ENCODE measurements at places on chromosomes 6 and 20. TPM values are rescaled to one million over a fixed set of nuclear protein-coding genes. Genes with fewer than 3 reads are reported as not detected.

Gene ARFGEF3
- 10.0 TPM for total RNA-seq

Gene FUT9
- 5.2 TPM for total RNA-seq

Gene HEY2
- total RNA-seq = not detected

GRCh38 chr6:11128608-11129007 lies 17.1 kb upstream of the ERVFRD-1 start:
- H3K4me3 ChIP-seq = no peak overlapping the region
- no peaks in the 10 kb centered on the region for H3K4me1 ChIP-seq
- DNase-seq = no peak
- H3K27me3 ChIP-seq = no peaks in the 10 kb centered on the region
- no peak overlapping the region for H3K27ac ChIP-seq
- no peaks in the 10 kb centered on the region for H3K36me3 ChIP-seq

GRCh38 chr6:116070616-116071389 lies 10.1 kb upstream of the FRK start:
- no peak overlapping the region for H3K4me3 ChIP-seq
- DNase-seq = peak; percentile 91
- no peaks in the 10 kb centered on the region for H3K36me3 ChIP-seq
- H3K27ac ChIP-seq = peak overlapping the region; percentile 50

- H3K27me3 ChIP-seq = no peaks in the 10 kb centered on the region
- peak; percentile 80 for DNase-seq
- H3K36me3 ChIP-seq = no peaks in the 10 kb centered on the region
- H3K27ac ChIP-seq = peak overlapping the region; percentile 53
- H3K4me1 ChIP-seq = peaks cover 28% of the 10 kb centered on the region
These were observed 177.2 kb upstream of the RNF24 start for GRCh38 chr20:4192378-4193068.

DNA sequence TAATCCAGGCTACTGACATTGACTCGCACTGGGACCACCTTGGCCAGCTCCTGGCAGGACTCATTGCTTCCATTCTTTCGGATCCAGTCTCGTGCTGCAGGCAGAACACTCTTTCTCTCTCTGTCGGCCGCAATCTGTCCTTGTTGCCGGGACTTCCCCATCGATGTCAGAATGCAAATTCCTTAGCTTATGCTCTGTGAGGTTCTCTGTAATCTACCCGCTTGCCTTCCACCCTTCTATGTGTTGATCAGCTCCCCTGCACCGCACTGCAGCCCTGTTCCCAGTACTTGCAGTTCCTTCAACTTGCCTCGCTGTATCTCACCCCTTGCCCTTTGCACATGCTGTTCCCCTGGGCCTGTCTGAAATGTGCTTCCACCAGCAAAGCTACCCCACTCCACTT lies 182.0 kb downstream of the PHACTR1 start:
- H3K27me3 ChIP-seq = peaks cover 72% of the 10 kb centered on the region
- no peaks in the 10 kb centered on the region for H3K4me1 ChIP-seq
- no peaks in the 10 kb centered on the region for H3K36me3 ChIP-seq
- no peak overlapping the region for H3K4me3 ChIP-seq

GRCh38 chr6:163892824-163893561 lies 478.5 kb downstream of the QKI start:
- no peaks in the 10 kb centered on the region for H3K4me1 ChIP-seq
- H3K27me3 ChIP-seq = peaks cover 21% of the 10 kb centered on the region
- H3K36me3 ChIP-seq = no peaks in the 10 kb centered on the region

DNA sequence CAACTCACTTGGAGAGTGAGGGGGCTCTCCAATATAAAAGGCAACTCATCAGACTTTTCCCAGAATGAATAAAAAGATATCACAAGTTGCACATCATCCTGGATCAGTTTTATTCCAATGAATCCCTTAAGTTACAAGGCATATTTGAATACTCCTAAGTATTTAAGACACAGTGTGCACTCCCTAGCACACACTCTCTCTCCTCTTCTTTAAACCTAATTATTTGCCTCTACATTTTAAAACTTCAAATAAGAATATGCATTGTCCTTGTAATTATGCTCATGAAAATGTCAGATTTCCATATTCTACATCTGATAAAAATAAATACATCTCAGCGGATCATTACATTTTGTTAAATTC lies 273.6 kb downstream of the ADGB start:
- no peaks in the 10 kb centered on the region for H3K27me3 ChIP-seq
- DNase-seq = no peak
- peaks cover 1% of the 10 kb centered on the region for H3K4me1 ChIP-seq

GRCh38 chr6:158502263-158502950 lies 57.5 kb upstream of the TMEM181 start:
- H3K4me3 ChIP-seq = no peak overlapping the region
- no peaks in the 10 kb centered on the region for H3K36me3 ChIP-seq
- no peak overlapping the region for H3K27ac ChIP-seq
- H3K27me3 ChIP-seq = no peaks in the 10 kb centered on the region

- no peak overlapping the region for H3K27ac ChIP-seq
- no peaks in the 10 kb centered on the region for H3K27me3 ChIP-seq
- H3K36me3 ChIP-seq = no peaks in the 10 kb centered on the region
- no peak for DNase-seq
- H3K4me1 ChIP-seq = peaks cover 50% of the 10 kb centered on the region
- H3K4me3 ChIP-seq = no peak overlapping the region
These were observed 48.9 kb downstream of the SLC2A12 start for GRCh38 chr6:134003542-134003951.

DNA sequence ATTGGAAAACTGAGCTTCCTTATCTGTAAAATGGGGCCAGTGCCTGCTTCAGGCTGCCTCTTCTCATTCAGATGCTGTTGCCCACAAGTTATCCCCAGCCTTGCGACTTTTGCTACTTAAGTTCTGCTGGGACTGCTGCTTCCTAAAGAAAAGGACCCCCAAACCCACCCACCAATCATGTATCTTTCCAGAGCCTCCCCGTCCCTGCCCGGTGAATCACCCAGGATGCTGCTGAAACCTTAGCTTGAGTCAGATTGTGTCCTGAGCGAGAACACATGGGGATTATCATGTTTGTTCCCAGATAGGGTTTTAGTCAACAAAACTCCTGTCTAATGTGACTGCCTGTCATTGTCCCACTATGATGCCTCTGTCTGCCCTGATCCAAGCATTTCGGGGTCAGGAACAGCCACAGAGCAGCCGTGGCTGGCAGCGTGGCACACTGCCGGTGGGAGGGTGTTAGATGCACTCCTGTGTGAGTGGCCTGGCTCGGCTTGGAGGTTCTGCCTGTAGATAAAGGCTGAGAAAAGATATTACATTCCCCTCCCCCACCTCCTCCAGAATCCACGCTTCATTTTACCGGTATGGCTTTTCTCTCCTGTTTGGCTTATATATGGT lies 79.9 kb downstream of the TOX2 start:
- no peak overlapping the region for H3K27ac ChIP-seq
- no peaks in the 10 kb centered on the region for H3K27me3 ChIP-seq
- no peaks in the 10 kb centered on the region for H3K4me1 ChIP-seq
- DNase-seq = no peak
- peaks cover 14% of the 10 kb centered on the region for H3K36me3 ChIP-seq

DNA sequence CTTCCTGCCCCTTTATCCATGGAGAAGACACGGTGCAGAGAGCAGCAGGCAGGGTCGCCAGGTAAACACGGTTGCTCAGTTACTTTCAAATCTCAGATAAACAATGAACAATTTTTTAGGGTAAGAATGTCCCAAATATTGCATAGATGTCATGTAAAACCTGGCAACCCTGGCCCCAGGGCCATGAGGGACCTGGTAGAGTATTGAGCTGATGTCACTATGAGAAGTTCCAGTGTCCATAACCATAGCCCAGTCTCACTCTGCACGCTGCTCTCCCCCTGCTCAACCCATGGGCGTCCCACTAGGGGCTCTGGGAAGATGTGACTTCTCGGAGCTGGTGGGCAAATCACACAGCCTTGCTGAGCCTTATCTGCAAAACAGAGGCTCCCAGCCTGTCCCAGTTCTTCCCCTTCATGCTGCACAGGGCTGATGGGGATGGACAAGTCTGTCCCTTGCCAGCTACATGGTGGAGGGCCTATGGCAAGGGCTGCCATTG lies 71.3 kb upstream of the TOP1 start:
- H3K4me1 ChIP-seq = no peaks in the 10 kb centered on the region
- no peak overlapping the region for H3K4me3 ChIP-seq
- H3K36me3 ChIP-seq = no peaks in the 10 kb centered on the region
- no peak overlapping the region for H3K27ac ChIP-seq
- H3K27me3 ChIP-seq = peaks cover 37% of the 10 kb centered on the region
- no peak for DNase-seq

DNA sequence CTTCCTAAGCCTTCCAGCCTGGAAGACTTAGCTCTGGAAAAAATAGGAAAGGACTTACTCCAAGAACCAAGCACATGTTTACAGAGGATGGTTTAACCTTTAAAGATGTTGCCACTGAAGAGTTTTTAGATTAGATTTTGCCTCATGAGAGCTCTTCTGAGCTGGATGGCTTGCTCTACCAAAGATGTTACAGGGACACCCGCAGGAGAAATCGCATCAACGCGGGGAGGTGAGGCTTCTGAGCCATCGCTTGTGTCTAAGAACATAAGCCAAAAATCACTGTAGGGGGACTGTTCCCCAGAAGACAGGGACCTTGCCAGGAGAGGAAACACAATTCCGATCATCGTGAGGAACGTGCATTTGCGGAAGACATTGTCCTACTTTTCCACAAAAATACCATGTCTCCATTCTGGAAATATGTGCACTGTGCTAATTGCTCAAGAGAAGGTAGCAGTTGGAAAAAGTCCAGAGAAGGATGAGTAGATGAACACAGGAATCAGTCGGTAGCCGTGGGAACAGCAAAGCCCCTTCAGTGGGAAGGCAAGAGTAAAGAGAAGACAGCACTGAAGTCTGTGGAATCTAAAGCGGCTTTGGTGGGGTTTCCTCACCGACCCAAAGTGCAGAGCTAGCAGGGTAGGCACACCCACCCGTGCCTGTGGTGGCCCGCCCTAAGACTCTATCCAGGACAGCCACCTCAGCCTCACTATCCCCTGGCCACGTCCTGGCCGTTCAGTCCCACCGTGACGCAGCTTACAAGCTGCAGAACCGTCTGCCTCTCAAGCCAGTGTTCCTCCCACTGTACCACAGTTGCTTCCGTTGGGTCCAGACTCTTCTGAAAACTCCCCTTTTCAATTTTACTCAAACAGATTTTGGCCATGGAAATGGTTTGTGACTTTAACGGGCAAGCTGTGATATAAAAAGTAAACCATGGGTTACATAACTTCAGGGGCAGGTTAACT lies 334.8 kb downstream of the NRN1 start:
- no peaks in the 10 kb centered on the region for H3K36me3 ChIP-seq
- no peaks in the 10 kb centered on the region for H3K27me3 ChIP-seq
- H3K27ac ChIP-seq = no peak overlapping the region
- DNase-seq = no peak

DNA sequence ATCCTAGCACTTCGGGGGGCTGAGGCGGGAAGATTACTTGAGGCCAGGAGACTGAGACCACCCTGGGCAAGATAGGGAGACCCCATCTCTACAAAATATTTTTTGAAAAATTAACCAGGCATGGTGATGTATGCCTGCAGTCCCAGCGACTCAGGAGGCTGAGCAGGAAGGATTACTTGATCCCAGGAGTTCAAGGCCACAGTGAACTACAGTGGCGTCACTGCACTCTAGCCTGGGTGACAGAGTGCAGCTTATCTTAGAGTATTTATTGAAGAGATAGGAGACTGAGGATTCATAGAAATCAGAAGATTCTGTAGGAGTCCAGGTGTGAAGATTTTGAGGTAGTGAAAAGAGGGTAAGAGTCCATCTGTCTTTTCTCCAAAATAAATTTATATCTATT lies 45.0 kb downstream of the SLC17A5 start:
- H3K27me3 ChIP-seq = no peaks in the 10 kb centered on the region
- no peak overlapping the region for H3K27ac ChIP-seq
- H3K36me3 ChIP-seq = peaks cover 9% of the 10 kb centered on the region
- H3K4me1 ChIP-seq = peaks cover 10% of the 10 kb centered on the region
- DNase-seq = no peak

- no peaks in the 10 kb centered on the region for H3K27me3 ChIP-seq
- no peak for DNase-seq
- no peak overlapping the region for H3K27ac ChIP-seq
These were observed 69.6 kb downstream of the PHACTR2 start for GRCh38 chr6:143747347-143747842.

DNA sequence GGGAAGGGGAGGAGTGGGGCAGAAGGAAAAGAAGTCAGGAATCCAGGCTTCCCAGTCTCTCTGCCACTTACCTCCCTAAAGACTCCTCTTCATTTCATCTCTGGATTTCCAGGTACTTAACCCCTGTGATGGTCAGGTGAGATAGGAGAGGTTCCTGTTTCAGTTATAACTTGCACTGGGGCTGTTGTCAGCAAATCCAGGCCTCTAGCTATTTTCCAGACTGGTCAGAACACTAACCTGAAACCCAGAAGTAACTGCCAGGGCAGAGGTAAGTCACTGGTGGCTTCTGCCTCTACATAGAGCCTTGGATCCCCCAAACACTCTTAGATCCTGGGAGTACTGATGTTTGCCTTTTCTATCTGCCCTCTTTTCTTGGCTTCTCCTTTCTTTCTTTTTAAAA lies 233.5 kb upstream of the TAB2 start:
- no peak overlapping the region for H3K4me3 ChIP-seq
- no peaks in the 10 kb centered on the region for H3K36me3 ChIP-seq
- DNase-seq = no peak
- no peaks in the 10 kb centered on the region for H3K27me3 ChIP-seq

GRCh38 chr6:42210551-42210950 lies 7.1 kb downstream of the MRPS10 start:
- no peak for DNase-seq
- peaks cover 13% of the 10 kb centered on the region for H3K4me1 ChIP-seq
- no peak overlapping the region for H3K4me3 ChIP-seq
- no peak overlapping the region for H3K27ac ChIP-seq

DNA sequence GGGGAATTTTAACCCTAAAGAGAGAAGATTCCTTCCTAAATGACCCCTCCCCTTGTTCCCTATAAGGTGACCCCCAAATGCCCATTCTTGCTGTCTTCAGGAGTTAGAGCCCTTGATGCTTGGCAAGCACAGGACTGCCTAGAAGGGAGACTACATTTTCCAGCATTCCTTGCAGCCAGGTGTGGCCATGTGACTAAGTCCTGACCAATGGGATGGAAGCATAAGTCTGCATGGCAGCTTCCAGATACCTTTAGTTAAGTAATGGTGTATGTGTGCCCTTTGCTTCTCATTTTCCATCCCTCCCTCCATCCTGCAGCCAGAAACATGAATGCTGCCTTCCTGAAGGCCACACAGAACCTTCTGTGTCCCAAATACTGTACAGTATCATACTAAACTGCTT lies 5.5 kb downstream of the BFSP1 start:
- no peaks in the 10 kb centered on the region for H3K36me3 ChIP-seq
- H3K4me3 ChIP-seq = no peak overlapping the region
- no peaks in the 10 kb centered on the region for H3K27me3 ChIP-seq
- H3K4me1 ChIP-seq = peaks cover 4% of the 10 kb centered on the region
- DNase-seq = peak; percentile 49

DNA sequence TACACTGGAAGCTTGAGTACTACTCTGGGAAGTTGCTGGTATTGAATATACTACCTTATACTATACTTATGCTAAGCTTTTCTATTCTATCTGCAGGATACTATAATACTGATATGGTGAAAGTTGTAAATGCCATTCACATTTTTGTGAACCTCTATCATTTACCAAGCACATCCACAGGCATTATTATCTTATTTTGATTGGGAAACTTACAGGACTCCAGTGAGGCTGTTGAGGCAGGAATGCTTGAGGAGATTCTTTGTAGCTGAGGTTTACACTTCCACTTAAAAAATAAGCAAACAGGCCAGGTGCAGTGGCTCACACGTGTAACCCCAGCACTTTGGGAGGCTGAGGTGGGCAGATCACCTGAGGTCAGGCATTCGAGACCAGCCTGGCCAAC lies 442.9 kb downstream of the QKI start:
- H3K27me3 ChIP-seq = peaks cover 28% of the 10 kb centered on the region
- H3K4me3 ChIP-seq = no peak overlapping the region
- no peak overlapping the region for H3K27ac ChIP-seq
- H3K4me1 ChIP-seq = no peaks in the 10 kb centered on the region
- no peak for DNase-seq
- no peaks in the 10 kb centered on the region for H3K36me3 ChIP-seq
